Left lobe of liver (tissue), 2 donors: ENCODE measurements at places on chromosomes 12 and 14.

DNA sequence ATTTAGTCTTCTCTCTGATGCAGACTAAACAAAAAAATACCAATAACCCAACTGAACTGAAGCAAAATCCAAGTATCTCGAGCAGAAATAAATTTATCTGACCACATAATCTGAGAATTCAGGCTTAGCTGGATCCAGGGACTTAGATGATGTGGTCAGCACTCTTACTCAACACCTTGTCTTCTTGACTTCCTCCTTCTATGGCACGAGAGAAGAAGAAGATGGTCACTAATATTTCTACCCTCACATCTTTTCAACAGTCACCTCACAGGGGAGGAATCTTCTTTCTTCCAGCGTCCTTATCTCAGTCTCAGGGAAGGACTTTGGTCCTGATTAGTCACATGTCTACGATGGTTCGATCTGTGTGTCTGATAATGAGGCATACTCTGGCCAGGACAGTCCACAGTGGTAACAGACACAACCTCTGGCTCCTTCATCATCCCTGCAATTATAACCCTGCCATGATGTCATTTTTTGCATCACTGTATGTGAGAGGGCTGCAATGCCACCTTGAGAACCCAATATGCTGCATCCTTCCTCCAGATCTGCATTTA lies 15.8 kb downstream of the RGS6 start:
- no peak for DNase-seq

- DNase-seq = no peak
These were observed 427.1 kb upstream of the SEL1L start for GRCh38 chr14:81960781-81961180.

DNA sequence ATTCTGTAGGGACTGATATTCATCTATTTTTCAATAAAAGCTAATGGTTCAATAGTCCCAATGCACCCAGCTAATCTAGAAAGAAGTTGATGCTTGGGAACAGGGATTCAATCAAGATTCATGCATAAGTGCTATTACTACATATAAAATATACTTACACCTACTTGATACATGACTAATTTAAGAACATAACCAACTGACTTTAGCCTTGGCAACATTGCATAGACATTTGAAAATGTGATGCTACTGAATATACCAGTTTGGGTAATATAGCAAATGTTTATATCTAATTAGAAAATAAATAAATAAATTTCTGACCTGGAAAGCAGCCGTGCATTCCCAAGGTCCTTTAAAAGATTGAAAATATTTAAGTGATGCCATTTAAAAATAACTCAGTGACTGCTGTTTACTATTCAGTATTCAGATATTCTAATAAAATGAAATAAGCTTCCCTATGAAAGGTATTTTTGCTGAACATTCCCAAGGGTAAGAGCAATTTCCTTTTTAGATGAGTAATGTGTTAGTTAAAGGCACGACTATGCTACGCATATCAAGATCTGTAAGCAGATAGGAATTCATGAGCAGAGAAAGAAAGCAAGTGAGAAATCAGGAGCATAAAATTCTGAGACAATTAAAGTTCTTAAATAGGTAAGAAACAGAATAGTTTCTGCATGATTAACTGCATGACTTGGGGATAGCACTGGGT lies 160.6 kb upstream of the SYT1 start:
- DNase-seq = no peak

DNA sequence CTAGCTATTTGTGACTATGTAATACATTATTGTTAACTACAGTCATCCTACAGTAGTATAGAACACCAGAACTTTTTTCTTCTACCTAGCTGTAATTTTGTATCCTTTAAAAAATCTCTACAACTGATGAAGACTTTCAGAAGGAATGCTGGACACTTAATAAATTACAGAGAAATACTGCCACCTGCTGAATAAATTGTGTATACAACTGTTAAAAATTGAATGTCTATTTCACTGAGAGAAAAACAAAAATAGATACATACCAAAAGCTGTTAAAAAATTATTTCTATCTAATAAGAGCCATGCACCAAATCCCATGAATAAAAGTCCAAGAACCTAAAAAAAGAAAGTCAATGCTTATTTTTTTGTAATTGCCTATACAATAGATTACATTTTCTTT lies 6.6 kb downstream of the TSPAN19 start:
- no peak for DNase-seq

GRCh38 chr14:99601361-99601831 lies 2.6 kb downstream of the CCDC85C start:
- peak; percentile 89 for DNase-seq

GRCh38 chr12:108119126-108119973 lies 9.7 kb upstream of the WSCD2 start:
- peak; percentile 47 for DNase-seq

DNA sequence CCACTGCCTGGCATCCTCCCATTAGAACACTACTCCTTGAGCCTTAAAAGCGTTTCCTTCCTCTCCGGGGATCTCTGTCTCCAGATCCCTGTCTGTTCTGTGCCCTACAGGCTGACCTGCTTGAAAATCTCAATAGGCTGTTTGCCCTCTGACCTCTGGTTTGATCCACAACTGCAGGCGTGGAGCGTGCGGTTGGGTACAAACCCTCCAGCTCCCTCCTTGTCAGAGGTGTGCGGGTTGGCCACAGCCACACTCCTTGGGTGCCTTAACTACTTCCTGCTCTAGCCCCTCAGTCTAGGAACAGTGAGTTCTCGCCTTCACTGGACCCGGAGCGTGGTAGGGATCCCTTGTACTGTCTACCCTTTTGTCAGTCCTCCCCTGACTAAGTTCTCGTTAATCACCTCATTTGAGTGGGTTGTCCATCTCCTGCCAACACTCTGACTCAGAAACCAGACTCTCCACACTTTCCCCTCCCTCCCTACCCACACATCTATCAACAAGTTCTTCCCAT lies 33.1 kb downstream of the CMKLR1 start:
- no peak for DNase-seq

GRCh38 chr12:61385771-61386170 lies 874.4 kb upstream of the USP15 start:
- no peak for DNase-seq

DNA sequence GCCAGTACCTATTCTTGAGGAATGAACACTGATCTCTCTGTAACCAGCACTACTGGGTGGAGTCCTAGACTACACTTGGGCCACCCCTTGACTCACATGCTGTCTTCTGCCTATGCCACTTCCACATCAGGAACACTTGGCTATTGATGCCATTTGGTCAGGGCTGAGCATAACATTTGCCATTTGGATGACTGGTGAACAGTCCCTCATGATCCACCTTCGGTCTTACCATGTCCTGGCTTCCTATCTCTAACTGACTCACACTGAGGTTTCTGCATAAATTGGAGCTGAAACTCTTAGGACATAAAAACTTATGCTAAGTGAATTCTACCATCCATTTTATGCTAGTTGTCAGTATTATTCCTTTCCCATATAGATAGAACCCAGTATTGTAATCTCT lies 91.7 kb upstream of the PELI2 start:
- no peak for DNase-seq

DNA sequence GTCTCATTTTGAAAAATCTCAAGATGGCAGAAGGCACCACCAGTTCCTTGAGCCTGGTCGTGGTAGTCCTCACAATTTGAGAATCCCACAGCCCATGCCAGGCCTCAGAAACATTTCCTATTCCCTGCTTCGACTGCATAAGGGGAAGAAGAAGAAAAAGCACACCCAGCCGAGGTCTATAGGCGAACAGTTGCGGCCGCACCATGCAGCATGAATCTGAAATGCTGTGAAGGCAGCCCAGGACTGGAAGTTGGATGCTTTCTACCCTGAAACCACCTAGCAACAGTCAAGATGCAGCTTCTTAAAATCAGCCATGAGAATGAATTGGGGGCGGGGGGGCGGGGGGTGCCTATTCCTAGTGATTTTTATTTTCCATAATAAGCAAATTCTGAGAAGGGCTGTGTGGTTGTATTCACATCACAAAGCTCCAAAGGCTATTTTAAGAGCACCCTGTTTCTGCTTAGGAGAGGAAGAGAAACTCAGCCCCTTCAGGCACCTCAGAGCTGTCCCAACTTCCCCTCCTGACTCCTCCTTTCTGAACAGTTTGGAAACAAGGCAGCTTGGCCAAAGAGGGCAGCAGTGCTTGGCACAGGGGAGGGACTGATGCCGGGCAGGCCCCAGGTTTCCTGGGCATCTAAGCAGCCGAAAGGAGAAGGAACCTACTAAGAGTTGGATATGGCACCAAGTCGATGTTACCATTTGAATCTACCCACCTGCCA lies 172.5 kb upstream of the FOXN3 start:
- DNase-seq = no peak

DNA sequence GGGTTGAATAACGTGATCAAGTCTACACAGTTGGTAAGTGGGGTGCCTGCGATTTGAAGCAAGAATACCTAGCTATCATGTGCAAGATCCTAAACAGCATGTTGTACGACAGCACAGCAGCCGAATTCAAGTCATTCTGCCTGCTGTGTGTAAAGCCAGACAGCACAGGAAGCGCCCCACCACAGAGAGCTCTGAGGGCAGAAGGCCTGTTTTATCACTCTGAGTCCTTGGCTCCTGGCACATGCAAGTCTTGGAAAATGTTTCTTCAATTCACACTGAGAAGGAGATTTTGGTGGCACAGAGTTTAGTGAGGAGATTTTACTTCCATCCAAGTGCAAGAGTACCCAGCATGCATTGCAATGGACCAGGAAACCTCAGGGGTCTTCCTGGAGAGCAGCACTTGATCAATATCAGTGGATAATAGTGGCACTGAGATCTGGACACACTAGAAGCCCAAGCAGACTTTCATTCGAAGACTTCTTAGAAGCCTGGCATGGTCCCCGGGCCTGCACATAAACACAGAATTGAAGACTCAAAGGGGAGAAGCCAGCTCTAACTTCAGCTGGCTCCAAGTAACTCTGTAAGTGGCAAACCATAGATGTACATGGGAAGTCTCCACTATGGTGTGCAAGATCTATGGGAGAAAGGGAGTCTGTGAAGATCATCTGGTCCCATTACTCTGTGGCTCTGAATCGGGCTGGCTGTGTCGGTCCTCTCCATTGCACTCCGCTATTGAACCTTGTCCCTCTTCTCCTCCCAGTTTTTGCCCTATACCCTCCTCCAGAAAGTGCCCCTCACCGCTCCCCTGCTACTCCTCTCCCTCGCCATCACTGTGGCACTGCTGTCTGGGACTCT lies 1.5 kb upstream of the KRT1 start:
- no peak for DNase-seq

- no peak for DNase-seq
These were observed 1004.2 kb downstream of the TMEM121 start for GRCh38 chr14:106530423-106531107.

DNA sequence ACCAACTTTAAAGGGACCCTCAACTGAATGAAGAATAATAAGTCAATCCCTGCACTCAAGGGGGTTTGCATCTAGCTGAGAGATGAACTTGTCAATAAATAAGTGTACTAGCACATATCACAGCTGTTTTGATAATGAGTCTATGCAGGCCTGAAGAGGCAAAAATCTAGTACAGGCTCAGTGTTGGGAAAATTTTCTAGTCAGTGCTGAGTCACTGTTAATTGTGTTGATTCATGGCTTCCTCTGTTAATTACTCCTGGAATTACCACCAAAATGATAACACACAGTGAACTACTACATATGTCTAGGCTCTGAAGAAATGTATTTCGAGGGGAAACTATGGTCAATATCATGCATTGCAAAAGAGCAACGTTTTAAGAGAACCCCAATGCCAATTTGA lies 18.9 kb downstream of the SNRPF start:
- DNase-seq = no peak

GRCh38 chr14:100856056-100856950 lies 30.4 kb downstream of the MEG3 start:
- DNase-seq = no peak

DNA sequence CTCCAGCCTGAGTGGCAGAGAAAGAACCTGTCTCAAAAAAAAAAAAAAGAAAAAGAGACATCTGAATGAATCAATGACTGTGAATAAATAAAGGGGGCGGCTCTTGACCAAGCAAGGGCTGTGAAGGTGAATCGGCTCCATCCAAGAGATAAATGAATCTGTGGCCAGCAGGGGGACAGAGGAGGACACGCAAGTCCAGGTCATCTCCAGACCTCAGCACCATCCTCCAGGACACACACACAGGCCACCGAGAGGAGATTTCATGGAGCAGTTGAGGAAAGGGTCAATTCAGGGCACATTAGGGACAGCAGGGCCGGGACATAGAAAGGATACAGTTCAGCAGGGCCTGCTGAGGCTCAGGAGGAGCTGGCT lies 21.6 kb downstream of the TRPV4 start:
- no peak for DNase-seq

GRCh38 chr12:132569856-132570480 lies 40.4 kb downstream of the LRCOL1 start:
- no peak for DNase-seq

DNA sequence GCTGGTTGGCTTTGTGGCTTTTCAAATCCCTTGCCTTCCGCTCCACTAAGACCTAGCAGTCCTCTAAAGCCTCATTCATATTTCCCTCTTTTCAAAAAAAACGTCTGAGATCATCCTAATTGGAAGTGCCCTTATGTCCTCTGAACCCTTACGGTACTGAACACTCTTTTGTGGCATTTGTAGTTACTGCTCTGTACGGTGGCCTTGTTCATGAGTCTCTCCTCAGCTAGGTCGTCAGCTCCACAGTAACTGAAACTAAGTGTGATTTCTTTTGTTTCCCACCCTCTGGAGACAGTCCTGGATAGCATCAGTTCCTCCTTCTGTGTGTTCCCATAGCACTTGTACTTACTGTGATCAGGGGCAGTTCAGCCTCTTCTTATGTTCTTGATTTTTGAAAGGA lies 49.7 kb downstream of the DAAM1 start:
- no peak for DNase-seq

DNA sequence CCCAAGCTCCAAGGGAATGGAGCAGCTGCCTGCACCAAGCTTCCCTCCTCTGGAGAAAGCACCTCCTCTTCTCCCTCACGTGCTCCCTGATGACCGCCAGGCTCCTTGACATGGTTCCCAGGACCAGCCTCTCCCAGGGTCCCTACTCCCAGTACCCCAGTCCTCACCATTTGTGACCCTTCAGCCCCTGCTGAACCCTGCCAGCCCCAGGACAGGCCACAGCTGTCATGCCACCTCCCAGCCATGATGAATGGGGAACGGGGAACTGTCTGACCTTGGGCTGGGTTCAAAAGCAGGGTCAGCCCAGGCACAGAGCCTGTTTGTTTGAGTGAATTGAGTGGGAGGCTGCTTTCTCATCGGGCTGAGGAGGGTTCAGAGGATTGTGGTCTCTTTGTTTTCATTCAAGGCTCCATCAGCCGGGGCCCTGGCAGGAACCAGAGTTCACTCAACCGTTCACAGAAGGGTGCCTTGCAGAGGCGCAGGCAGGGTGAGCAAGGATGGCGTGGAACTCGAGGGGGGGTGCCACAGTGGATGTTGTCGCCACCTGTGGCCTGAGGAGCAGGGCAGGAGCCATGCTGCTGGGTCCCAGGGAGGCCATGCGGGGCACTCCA lies 344.5 kb upstream of the SFSWAP start:
- DNase-seq = no peak
